ENCODE measurements at places on chromosomes 3 and 15. TPM values are rescaled to one million over a fixed set of nuclear protein-coding genes. Genes with fewer than 3 reads are reported as not detected.
A peak's percentile ranks its signal among the peaks of the same experiment; 100 is the strongest.

Gene SYNM
- total RNA-seq: 38.9 TPM

- DNase-seq: no peak
These were observed 60.4 kb upstream of the LRRC3B start for GRCh38 chr3:26562021-26562768.

DNA sequence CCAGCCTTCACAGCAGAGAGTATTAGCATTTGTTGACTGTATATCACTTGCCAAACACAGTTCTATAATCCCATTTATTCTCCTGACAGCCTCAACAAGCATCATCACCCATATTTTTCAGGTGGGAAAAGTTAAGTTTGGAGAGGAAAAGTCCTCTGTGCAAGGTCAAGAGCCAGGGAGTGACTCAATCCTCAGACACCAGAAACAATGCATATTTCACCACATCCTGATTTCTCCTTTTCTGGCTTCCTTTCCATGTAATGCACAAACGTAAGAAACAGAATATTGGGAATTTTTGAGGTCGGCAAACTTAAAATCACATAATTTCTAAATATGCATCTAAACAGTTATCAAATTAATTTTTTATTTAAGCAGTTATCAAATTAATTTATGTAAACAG is 116.0 kb upstream of the GADL1 start:
- DNase-seq: no peak

Gene NTRK3
- total RNA-seq: not detected

DNA sequence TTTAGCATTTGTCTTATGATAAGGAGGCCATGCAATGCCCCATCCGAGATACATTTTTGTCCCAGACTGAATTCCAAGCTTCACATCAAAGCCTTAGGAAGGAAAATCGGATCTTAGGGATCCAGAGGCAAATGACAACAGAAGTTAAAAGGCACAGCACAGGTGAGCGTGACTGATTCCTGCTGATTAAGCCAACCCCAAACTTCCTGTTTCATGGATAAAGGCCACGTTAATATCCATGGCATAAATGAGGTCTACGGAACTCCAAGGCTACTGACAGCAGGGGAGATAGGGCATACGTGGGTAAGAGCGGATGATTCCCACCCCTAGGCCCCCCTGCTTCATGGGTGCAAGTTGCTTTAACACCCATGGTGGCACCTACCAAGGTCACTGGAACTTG is 471.6 kb downstream of the FHIT start:
- no peak for DNase-seq

Gene STRIT1
- total RNA-seq: not detected

Gene SNX33
- total RNA-seq: 17.0 TPM

Gene PRKCI
- total RNA-seq: 43.7 TPM

DNA sequence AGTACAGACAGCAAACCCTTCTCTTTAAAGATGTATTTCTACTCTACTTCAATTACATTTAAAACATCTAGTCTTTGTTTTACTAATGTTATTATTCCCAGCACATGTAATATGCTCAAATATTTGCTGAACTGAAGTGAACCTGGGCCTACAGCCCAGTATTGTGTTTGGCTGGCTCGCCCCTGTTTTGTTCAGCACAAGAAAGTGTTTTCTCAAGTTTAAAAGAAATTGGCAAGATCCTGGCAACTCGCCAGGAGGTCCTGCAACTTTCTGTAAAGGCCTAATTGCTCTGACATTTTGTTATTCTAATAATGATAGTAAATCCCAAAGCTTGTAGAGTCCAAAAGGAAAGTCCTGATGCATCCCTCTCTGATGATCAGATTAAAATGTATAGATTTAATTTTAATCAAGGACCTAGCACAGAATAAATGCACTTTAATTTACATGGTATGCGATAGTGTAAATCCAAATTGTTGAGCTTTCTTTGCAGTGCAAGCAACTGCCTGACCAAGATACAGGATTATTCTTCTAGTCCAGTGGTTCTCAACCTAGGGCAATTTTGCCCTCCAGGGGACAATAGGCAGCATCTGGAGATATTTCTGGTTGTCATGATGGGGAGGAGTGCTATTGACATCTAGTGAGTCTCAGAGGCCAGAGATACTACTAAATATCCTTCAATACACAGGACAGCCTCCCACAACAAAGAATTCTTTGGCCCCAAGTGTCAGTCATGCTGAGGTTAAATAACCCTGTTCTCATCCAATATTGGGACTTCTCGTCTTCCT is 35.7 kb upstream of the TMOD3 start:
- DNase-seq: no peak

DNA sequence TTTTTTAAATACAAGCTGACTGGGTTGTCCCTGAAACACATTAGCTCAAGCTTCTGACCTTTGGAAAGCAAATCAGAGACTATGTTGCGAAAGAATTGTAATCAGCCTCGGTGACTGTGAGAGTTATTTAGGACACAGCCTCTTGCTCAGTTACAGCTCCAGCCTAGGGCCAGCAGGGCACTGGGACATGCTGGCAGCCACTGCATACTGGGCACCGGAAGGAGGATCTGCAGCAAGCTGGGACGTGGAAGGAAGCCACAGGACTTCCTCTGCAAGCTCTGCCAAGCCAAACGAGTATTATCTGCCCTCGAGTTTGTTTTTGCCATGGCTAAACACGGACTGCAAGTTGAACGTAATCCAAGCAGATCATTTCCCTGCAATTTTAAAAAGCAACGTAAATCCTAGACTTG is 24.4 kb upstream of the COPG1 start:
- peak; percentile 67 for DNase-seq

- no peak for DNase-seq
These were observed 838.5 kb downstream of the TUSC7 start for GRCh38 chr3:117547956-117548550.

Gene ARGFX
- total RNA-seq: not detected

Gene GABRB3
- total RNA-seq: 0.13 TPM

DNA sequence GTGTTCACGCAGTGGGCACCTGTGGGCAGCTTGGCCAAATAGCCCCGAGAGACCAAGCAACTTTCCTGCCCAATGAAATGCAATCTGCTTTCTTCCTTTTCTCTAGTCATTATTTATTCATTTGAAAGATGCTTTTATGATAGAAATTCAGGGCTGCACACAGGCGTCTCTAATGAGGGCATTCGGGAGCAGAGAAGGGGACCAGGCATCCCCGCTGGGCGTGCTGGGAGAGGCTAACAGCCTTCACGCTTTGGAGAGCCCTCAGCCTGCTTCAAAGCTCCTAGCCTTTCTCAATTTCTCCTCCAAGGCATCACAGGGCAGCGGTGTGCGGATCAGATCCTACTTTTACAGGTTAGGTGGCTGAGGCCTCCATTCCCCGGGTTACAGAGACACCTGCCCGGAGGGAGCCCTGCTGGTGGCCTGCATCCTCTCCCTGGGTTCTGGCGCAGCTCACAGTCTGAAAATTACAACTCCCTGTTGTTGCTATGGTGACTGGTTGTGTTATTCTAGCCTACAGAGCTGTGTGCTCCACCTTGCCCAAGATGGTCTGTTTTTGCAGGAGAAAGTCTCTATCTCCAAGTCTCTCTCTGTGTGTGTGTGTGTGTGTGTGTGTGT is 21.8 kb upstream of the KLF13 start:
- DNase-seq: no peak

Gene PLCH1
- 0.03 TPM for total RNA-seq

Gene VIPR1
- 0.41 TPM for total RNA-seq

DNA sequence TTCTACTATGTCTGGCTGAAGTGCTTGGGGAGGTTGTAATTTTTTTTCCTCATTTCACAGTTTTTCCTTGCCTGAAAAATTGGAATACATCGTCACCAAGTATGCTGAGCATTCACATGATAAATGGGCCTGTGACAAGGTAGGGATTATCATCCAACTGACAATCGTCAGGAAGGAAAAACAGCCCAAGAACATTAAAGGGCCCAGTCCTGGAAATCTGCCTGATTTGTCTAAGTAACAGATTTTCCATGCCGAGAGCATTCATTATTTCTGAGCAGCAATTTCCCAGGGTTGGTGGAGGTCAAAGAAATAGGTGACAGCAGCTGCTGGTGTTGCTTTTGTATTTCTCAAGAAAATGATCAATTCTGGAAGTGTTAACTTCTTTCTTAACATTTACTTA is 226.0 kb upstream of the CHRM5 start:
- DNase-seq: no peak

Gene TRAT1
- total RNA-seq: 0.21 TPM
